ENCODE measurements at places on chromosomes 16 and 17.
A peak's percentile ranks its signal among the peaks of the same experiment; 100 is the strongest.

GRCh38 chr17:35668802-35669201 is 62.6 kb upstream of the RASL10B start:
- DNase-seq = no peak

GRCh38 chr17:57902800-57903759 is 52.1 kb downstream of the CUEDC1 start:
- peak; percentile 65 for DNase-seq

DNA sequence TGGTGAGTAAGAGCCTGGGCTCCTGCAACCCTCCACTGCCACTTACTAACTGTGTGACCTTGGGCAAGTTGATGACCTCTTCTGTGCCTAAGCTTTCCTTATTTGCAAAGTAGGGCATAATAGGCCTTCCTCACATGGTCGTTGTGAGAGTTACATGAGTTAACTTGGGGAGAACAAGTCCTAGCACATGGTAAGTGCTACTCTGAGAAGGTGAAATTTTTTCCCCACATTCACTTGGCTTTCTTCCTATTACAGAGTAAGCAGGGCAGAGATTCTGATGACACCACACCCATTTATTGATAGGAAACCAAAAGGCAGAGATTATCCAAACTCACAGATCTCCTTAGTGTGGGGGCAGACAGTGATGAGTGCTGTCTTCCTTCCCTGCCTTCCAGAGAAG is 1.6 kb downstream of the KCNH4 start:
- no peak for DNase-seq

- DNase-seq = no peak
Observed at GRCh38 chr17:37179893-37180292, 195.9 kb upstream of the C17orf78 start.

GRCh38 chr16:53530046-53530445 is 27.0 kb upstream of the AKTIP start:
- DNase-seq = no peak

DNA sequence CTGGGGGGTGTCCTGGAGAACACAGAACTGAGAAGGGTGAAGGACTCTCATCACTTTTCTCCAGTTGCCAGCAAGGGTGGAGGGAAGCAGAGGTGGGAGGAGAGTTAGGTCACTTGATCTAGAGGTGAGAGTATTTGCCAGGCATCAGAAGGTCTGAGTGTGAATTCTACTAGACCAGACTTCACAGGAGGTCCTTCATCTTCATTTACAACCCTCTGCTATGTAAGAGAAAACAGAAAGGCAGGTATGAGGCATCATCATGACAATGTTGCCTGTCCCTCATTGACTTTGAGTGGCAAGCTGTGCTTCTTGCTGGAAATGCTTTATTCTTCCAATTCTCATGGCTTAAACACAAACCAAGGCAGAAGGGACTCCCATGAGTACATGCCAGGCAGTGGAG is 45.9 kb upstream of the B4GALNT2 start:
- DNase-seq = no peak

DNA sequence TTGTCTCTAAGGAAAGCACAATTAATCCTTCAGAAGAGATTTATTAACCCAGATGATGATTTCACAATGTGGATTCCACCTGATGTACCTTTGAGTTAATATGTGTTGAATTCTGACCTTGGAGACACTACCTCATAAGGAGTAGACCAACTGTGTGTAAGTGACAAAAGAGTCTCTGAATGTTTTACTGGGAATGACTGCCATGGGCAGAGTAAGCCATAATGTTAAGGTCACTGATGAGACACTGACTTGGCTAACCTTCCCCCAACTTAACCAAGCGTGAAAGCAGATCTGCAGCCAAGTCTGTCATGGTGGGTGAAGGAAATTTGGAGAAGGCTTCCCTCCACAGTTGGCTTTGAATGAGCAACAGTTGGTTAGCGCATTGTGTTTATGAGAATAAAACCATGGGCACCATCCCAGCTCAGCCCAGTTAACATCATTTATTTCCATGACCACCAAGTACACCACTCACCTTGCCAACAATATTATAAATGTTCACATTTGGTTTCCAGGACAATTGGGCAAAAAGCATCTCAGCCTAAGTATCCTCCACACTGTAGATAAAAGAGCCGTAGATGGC is 618.5 kb downstream of the KCNJ2 start:
- DNase-seq = no peak

DNA sequence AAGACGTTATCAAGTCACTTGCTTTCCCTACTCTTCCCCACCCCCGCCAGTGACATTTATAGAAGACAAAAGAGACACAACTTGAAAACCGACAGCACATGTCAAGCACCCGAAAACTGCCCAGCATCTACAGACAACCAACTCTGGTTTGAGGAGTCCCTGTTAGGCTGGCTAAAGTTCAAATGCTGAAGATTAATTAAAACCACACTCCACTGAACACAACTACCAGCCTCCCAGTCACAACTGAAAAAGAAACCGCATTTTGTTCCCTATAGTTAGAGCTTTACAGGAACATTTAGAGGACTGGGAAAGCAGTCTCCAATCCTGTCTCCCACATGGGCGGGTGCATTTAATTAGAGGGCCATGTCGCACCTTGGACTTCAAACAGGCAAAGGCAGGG is 73.0 kb upstream of the COX10 start:
- no peak for DNase-seq

GRCh38 chr17:16919663-16920627 is 52.0 kb downstream of the TNFRSF13B start:
- no peak for DNase-seq

DNA sequence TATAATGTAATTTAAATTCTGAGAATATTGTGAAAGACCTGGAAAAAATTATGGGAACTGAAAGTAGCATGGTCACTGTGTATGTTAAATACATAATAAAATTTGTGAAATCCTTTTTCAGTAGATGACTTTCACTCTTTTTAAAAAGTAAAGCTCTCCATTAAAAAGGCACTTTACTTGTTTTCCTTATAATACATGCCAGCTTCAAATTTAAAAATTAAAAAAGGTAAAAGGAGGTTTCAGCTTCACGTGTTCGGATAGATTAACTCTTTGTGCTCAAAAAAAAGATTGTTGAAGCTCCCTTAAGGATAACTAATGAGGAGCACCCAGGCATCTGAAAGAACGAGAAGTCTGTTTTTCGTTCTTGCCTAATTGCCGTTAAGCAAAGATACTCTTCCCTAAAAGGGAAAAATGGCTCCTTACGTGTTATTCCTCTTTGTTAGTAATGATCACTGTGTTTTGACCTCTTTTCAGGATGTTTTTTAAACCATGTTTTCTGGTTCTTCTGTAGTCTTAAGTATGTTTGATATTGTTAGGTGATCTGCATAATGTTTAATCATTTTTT is 87.8 kb downstream of the TUBD1 start:
- no peak for DNase-seq

All from GM12892 (cell line).